Activated T-cell treated with anti-CD3 and anti-CD28 coated beads for 24 hours (primary cell): ENCODE measurements at places on chromosomes 1 and 21.

- DNase-seq: no peak
These were observed 19.7 kb downstream of the STUM start for GRCh38 chr1:226568077-226568831.

DNA sequence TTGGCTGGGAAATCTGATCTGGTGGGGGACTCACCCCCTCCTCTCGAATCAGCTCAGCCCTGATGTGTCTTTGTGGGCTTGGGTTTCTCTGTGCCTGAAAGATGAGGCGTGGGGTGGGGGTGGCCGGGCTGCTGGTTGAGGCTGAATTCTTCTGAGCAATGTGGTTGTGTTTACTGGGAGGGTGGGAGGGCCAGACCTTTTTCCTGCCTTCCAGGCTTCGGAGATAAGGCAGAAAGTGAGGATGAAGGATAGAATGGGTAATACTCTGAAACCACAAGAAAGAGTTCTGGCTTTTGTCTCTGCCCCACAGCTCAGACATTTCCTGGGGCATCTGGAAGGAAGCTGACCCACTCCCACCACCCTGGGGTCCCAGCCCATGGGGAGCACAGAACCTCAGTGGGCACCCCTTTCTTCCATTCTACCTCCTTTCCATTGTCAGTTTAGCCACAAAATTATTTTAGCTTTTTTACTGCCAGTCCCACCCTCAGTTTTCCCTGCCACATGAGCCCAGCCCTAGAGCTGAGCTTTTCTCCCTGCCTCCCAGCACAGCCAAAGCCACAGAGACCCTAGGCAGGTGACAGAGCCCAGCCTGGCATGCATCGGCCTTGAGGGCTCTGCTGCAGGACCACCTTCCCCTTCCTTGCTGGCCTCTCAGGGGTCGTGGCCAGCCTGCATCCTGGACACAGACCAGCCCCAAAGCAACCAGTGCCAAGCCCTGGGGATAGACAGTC lies 11.2 kb downstream of the ALX3 start:
- DNase-seq: no peak

DNA sequence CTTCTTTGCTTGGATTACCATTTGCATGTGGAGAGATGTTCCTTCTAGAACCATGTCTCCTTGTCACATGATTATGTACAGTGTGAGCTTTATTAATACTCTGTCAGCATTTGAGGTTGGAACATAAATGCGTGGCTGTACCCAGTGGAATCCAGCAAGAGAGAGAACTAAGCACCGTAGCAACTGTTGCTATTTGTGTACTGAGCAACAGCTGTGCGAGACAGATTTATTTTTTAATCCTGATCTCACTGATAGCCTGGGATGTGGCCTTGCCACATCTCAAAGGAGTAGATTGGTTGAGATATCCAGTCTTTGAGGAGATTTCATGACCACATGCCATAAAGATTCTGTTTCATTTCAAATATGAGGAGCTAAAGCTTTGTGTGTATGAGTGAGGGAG lies 43.4 kb downstream of the KIF1B start:
- DNase-seq: no peak

GRCh38 chr1:161706482-161707347 lies at the start of gene FCRLA:
Gene FCRLA, plus strand, starts transcription at chr1:161707229. Its CDS starts 36 bp downstream, at chr1:161707265.
- DNase-seq: no peak

DNA sequence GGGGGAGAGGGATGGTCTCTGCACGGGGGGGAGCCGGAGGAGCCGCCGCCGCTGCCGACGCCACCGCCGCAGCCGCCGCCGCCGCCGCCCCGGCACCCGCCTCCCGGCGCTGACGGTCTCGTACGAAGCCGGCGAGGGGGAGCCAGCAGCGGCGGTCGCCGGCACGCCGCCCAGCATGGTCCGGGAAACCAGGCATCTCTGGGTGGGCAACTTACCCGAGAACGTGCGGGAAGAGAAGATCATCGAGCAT lies 311 bp downstream of the SPEN start:
- DNase-seq: no peak

GRCh38 chr21:43696214-43696613 lies 22.7 kb upstream of the PDXK start:
- DNase-seq: no peak

DNA sequence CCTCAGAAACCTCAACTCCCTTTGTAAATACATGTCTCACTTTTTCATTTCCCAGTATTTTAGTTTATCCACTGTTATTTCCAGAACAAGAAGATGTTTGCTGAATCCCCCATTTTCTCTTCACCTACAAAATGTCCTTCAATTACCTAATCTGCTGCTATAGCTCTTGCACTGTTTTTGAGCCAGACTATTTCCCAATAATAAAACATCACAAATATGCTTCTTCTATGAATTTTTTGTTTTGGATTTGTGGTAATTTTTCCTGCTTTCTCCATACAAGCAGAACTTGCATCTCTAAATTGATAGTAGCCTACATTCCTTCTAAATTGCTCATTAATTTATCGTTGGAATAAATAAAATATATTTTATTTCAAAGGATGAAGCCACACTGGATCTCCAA lies 199.6 kb upstream of the C1orf87 start:
- no peak for DNase-seq

GRCh38 chr1:54996869-54997710 lies 1.6 kb upstream of the BSND start:
- no peak for DNase-seq
